AG20443 (cell line): ENCODE measurements at places on chromosomes 5 and 9.

GRCh38 chr5:155027993-155028629, 14.6 kb downstream of the KIF4B start:
- no peak for DNase-seq

- no peak for DNase-seq
These were observed 13.0 kb upstream of the GLIPR2 start for GRCh38 chr9:36123515-36123914.

DNA sequence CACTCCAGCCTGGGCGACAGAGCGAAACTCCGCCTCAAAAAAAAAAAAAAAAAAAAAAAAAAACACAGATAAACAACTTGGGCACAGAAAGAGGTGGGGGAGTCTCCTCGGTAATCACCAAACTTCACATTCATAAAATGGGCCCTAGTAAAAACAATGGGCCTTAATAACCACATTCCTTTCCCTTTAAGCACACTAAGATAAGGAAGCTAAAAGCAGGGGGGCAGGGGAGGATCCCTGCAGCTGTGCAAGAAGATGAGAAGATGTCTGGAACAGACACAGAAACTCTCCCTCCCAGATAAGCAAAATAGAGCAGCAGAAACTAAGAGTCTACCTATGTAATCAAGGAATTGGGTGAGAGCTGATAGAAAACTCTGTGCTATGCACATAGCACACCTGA, 111.2 kb upstream of the FAM174A start:
- no peak for DNase-seq

DNA sequence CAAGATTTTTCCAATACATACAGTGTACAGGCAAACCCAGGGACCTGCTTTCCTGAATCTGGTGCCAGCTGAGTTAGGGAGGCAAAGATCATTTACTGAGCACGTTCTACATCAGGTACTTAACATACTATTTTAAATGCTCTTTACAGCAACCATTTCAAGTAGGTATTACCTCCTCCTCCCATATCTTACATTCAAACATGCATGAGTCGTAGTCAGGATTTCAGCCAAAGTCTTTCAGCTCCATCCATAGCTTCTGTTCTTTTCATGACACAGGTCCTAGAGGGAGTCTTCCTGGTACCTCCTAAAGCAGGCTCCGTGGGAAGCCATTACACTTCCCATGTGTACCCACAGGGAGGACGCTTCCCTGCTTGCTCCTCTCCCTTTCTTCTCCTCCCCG, 11.7 kb downstream of the KCNV2 start:
- no peak for DNase-seq

- DNase-seq: peak; percentile 1
These were observed 10.0 kb downstream of the DNAJB5 start for GRCh38 chr9:34999576-34999975.

GRCh38 chr9:81896070-81896469, 32.2 kb upstream of the SPATA31D4 start:
- DNase-seq: no peak

- no peak for DNase-seq
These were observed 32.5 kb downstream of the TERT start for GRCh38 chr5:1262381-1262780.

DNA sequence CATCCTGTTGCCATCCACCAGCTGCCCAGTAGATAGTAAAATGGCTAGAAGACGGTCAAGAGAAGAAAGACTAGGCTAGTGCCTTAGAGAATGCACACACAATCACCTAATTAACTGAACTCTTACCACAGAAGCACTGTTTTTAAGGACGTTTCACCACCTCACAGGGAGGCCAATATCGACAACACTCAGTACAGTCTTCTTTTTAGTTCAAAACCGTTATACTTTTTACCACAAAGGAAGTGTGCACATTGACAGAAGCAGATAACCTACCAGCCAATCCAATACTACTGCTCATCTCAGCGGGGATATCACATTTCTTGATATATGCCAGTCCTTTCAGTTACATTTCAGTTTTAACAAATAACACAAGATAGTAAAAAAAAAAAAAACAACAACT, 122.3 kb downstream of the GNAQ start:
- no peak for DNase-seq

- DNase-seq: no peak
These were observed 117.8 kb downstream of the TLE4 start for GRCh38 chr9:79689576-79689975.

GRCh38 chr9:135712613-135713295, 10.8 kb downstream of the KCNT1 start:
- DNase-seq: no peak

DNA sequence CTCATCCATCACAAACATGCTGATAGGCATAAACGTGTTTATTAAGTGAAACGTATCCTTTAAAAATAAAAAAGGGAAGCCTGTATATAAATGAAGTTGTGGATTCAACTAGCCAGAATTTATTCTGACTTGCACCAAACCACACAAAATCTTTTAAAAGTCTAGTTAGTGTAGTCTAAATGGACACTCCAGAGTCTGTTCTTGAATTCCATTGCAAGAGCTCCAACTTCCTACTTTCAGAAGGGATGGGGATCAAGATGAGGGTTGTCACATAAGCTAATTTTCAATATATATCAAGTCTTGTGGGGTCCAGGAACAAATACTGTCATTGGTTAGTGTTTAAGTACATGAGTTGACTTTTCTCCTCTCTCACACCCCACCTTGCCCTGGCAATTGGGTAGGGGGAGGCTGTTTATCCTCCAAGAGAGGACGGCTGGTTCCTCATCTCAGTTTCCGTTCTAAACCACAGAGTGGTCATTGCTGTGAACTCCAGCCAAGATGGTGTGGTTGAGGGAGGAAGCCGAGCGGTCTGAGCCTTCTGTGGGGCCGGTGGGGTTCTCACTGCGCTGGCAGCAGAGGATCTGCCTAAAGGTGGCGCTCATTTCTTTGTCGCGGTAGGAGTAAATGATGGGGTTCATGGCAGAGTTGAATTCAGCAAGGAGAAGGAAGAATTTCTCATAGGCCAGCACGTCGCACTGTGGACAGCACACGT, 163.2 kb downstream of the LPAR1 start:
- no peak for DNase-seq

DNA sequence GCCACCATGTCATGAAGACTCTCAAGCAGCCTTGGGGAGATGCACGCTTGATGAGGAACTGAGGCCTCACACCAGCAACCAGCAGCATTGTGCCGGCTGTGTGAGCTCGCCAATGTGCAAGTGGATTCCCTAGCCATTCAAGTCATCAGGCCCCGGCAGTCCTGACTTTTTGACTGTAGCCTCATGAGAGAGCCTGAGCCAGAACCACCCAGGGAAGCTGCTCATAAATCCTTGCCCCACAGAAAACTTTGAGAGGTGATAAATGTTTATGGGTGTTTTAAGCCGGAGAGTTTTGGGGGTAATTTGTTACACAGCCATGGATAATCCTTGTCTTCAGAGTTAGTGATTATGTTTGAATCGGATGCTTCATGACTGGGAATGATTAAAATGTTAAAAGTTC, 44.7 kb downstream of the FAM240B start:
- DNase-seq: no peak

- DNase-seq: no peak
These were observed 14.2 kb downstream of the LPCAT1 start for GRCh38 chr5:1509346-1510085.

DNA sequence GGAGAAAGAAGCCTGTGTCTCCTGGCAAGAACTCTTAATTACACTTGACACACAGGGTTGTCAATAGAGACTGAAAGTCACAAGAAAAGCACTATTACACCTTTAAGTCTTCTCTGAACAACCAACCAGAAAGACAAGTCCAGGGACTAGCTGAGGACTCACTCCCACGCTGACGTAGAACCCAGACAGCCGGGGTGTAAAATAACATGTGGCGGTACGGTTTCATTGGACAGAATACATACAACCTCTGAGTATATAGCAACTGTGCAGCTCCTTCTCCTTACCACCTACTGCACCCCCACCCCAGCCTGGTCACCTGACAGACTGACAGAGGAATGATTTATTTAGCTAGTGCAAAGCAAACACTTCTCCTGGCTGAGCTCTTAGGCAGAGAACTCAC, 103.4 kb upstream of the RASEF start:
- DNase-seq: no peak

DNA sequence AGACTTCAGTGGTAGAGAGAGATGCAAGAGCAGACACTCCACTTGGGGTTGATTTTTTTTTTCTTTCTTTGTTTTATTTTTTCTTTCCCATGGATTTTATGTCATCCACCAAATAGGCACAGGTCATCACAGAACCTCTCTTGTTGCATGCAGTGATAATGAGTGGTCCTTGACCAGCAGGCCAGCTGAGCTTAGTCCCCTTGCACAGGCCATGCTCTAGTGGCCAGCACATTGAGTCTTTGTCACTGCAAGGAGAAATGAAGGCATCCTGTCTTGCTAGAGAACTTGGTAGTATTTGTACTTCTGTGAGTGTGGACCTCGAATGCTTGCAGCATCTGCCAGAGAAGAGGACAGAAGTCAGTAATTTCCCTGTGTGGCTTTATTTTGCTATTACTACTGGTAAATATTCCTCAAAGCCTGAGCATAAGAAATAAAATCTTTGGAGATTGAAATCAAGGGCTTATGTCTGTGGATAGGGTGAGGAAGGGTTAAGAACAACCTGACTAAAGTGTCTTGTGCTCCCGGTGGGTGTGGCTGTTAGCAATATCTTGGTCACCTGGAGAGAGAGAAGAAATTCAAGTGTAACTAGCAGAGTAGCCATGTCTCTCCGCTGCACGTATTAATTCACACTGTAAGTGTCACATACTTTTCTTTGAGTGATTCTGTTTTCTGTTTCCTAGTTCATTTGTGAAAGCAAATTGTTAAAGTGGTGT, 45.3 kb upstream of the NCS1 start:
- no peak for DNase-seq

GRCh38 chr9:122821278-122821943, 7.0 kb downstream of the PDCL start:
- no peak for DNase-seq

DNA sequence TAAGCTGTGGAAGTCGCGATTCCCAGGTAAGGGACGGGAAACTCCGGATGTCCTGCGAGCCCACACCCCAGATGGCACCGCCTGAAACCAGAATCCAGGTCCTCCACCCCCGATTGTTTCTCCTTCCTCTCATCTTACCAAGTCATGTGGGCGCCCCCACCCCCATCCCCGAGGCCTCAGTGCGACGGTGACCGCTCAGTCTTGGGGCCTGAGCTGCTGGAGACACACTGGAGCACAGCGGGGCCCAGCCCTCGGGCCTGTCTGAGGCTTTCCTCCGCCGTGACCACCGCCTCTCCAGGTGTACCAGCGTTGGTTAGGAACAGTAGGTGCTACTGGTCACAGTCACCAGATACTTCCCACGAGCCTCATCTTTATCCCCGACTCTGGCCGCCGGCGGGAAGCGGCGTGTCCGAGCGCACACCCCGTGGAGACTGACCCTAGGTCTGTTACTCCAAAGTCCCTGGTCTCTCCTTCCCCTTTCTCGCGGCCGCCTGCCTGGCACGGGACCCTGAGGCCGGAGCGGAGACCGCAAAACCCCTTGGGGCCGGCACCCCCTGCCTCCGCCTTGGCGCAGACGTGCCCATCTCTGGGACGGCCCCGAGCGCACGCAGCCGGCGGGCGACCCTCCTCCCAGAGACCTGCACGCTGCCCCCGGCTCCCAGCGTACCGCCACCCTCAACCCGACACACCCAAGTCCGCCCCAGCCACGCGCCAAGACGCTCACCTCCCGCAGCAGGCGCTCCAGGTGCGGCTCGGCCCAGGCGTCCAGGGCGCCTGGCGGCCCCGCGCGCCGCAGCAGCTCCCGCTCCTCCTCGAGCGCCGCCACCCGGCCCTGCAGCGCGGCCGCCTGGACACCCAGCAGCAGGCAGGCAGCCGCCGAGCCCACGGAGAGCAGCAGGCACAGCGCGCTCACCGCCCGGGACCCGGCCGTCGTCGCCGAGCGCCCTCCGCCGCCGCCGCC, 733 bp downstream of the COL23A1 start:
- peak; percentile 76 for DNase-seq

DNA sequence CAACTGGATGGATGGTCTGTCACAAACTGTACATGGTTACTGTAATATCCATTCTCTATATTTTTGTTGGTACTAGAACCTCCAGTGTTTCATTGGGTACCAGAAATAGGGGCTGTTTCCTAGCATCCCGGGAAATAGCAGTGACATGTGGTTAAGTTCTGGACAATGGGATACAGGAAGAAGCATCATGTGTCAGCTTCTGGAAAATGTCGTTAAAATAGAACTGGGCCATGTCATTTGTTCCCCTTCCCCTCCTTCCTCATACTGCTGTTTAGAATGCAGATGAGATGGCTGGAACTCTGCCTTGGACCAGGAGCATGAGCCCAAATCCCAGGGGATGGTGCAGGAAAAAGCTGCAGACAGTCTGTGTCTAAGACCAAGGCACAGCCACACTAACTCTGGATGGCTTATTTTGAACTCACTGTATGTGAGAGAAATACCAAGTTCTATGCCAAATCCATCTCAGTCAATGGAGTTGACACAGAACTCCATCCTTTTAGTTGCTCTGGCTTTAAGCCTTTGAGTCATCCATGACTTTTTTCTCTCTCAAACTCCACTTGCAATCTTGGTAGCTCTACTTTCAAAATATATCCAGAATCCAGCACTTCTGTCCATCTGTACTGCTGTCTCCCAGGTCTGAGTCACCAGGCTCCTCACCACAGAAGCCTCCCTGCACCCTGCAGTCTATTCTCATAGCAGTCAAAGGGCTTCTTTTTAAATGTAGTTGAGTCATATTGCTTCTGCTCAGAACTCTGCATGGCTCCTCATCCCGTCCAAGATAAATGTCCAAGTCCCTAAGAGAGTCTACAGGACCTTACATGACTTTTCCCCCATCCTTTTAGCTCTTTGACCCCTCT, 184.2 kb downstream of the NSG2 start:
- peak; percentile 33 for DNase-seq

DNA sequence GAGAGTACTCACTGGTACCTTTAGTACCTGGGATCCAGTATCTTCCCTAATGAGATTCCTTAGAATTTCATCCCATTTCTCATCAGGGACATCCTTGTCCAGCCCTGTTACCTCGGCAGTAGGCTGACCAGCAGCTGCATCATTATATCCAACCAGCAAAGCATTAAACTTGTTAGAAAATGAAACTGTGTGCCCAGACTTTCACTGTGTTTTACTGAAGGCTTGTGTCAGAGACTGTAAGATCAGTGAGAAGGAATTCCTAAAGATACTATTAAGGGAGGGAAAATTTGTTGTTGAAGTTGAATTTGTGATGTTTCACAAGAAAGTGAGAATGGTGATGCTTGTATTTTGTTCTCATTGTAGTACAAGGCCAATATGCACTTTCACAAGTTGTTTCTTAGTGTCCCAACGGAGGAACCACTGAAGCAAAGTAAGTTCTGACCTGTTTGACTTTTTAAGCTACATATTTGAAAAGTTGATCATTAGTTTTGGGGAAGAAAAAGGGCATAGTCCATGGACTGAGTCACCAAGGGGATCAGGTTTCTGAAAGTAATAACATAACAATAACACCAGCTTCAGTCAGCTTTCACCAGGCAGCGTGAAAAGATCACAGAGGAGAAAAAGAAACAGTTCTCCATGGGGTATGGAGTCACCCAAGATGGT, 48.8 kb downstream of the GRAMD2B start:
- DNase-seq: peak; percentile 69

- DNase-seq: no peak
These were observed 139.3 kb upstream of the SHB start for GRCh38 chr9:38208206-38208901.
